ENCODE measurements at places on chromosomes 2 and 18. TPM values are rescaled to one million over a fixed set of nuclear protein-coding genes. Genes with fewer than 3 reads are reported as not detected.

XIRP2 gene
- total RNA-seq, result not detected

EGR4 gene
- total RNA-seq, result 0.43 TPM

TRIM43 gene
- total RNA-seq, result not detected

GRB14 gene
- total RNA-seq, result 4.6 TPM

PAX3 gene
- not detected for total RNA-seq

NFATC1 gene
- 6.2 TPM for total RNA-seq

CNRIP1 gene
- total RNA-seq, result 2.3 TPM

MYCN gene
- not detected for total RNA-seq

HOXD13 gene
- 0.24 TPM for total RNA-seq

KCNS3 gene
- total RNA-seq, result 1.1 TPM

FSIP2 gene
- not detected for total RNA-seq

KRTCAP3 gene
- total RNA-seq, result 0.90 TPM

CFAP65 gene
- 0.11 TPM for total RNA-seq

NAT8 gene
- not detected for total RNA-seq

RAX gene
- not detected for total RNA-seq

ALPG gene
- 0.22 TPM for total RNA-seq

CYTIP gene
- not detected for total RNA-seq

ACTG2 gene
- not detected for total RNA-seq
